ENCODE measurements at places on chromosomes 4 and X.

DNA sequence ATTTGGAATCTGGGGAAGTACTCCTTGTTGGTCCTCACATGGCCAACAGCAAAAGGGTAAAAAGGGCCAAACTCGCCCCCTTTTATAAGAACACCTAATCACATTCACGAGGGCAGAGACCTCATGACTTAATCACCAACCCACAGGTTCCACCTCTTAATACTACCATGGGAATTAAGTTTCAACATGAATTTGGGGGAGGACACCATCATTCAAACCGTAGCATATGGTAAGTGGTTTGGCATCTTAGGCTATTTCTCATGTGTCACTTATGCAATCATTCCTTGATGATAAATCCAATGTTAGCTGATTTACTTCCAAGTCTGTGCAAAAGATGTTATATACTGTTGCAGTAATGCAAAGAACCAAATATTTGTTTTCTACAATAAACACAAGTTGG lies 302.9 kb upstream of the FAM241A start:
- DNase-seq, result no peak

DNA sequence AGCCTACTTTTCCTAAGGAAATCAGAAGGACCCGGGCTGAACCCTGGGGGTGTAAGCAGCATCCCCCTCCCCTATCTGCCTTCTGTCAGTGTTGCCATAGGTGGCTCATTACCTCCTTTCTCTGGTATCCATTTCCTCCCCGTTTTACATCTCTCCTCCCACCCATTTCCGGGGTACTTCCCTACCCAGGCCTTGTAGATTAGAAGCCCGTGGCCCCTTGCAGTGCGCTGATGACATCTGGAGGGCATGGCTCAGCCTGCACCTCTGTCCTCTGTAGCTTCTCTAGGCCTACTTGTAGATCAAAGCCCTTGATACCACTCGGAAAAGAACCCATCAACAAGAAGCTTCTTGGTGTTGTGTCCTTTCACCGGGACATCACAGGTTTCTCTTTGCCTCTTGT lies 71.8 kb downstream of the NBDY start:
- DNase-seq, result peak; percentile 28

- no peak for DNase-seq
Observed at GRCh38 chrX:15594371-15594770, 6.4 kb downstream of the ACE2 start.

DNA sequence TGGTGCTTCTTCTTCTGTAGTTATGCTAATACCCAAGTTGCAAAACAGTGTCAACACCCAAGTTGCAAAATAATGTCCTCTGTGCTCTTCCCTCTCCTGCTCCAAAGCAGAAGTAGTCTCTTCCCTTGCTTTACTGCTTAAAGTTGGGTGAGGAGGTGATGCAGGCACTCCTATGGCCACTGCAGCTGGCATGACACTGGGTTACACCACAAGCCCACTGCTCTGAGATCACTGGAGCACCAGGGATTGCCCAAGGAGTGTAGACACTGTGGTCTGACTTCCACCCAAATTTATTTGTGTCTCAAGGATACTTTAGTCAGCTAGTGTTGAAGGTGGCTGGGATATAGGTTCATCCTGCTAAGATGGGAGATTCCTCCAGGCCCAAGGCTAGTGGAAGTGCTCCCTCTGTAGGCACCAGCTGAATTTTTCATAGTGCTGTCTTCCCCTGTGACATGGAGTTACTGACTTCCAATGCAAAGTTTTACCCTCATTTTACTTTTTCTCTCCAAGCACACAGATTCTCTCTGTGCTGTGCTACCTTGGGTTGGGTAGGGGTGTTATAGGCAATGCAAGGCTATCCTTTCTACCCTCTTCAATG lies 196.2 kb upstream of the TENT5D start:
- DNase-seq, result no peak

DNA sequence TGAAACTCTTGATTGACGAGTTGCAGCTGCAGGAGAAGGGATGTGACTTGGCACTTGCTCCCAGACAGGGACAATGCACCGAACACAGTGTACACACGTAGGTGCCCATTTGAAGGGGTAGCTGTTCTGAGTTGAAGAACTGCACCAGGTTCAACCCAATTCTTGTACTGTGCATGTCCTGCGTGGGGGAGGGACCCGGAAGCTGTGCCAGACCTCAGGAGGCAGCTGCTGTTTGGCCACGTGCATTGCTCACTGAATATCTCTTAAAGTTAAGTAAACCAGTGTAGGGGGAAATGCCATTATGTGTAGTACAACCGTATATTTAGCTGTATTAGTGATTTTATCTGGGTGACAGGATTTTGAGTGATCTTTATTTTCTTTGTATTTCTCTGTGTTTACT lies 12.0 kb upstream of the RBBP7 start:
- no peak for DNase-seq

DNA sequence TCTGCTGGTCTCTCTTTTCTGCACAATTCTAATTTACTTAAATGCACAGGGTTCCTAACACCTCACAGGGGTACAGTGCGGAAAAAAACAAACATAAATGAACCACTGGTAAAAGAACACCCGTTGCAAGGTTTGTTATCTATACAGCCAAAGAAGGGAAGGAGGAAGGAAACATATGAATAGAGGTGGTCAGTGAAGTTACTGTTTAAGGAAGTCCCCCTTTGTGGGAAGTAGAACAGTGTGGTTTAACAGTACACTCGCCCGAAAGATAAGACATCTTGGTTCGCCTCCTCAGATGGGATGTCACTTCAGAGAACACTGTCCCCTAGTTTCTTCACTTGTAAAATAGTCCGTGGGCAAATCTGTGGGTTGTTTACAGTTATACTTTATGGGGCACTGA lies 57.5 kb downstream of the TEC start:
- no peak for DNase-seq

DNA sequence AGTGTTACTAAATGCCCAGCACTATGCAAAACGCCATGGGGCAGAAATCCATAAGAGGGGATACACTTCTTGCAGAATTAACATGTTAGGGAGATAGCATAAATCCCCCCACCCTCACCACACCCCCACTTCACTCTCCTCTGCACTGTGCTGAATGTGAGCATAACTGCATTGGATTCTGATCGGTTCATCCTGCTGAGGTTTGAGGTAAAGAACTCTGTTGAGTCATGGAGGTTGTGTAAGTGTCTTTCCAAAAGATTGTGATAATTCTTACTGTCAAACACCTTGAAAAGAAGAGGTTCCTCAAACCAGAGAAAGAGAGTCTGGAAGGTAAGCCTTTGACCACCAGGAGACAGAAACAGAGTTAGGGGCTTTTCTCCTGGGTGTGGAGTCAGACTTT lies 43.6 kb downstream of the RBM47 start:
- DNase-seq, result no peak

DNA sequence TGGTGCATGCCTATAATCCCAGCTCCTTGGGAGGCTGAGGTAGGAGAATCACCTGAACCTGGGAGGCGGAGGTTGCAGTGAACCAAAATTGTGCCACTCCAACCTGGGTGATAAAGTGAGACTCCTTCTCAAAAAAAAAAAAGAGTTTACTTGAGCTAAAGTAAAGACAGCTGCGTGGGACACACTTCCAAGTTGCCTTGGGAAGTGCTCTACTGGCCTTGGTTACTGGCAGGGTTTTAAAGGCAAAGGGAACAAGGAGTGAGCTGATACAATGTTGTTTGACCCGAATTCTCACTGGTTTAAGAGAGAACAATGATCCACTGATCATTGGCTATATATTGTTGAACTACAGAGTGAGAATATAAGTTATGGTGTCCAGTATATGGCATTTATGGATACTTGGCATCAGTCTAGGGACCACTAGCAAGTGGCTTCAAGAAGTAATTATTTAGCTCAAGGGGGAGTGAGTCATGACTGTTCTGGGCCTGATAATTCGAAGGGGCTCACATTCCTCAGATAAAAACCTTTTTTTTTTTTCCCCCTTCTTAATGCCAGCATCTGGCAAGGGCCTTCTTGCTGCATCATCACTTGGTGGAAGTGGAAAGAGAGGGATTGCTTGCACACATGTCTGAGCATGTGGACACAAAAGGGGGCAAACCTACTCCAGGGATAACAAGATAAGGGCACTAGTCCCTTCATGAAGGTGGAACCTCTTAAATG lies 32.3 kb downstream of the GRK4 start:
- DNase-seq, result no peak

- DNase-seq, result no peak
Observed at GRCh38 chr4:53371843-53372521, 5.5 kb upstream of the FIP1L1 start.

DNA sequence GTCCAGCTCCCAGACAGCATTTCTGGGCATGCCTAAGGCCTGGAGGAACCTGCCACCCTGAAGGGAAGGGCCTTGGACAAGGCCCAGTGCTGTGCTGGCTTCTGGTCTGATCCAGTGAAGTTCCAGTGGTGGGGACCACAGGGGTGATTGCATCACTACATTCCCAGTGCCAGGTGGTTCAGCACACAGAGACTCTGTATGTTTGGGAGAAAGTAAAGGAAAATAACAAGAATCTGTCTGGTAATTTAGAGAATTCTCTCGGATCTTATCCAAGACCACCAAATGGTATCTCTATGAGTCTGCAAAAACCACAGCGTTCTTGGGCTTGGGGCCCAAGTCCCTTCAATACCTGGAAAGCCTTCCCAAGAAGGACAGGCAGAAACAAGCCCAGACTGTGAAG lies 131.8 kb upstream of the MAD2L1 start:
- DNase-seq, result no peak

DNA sequence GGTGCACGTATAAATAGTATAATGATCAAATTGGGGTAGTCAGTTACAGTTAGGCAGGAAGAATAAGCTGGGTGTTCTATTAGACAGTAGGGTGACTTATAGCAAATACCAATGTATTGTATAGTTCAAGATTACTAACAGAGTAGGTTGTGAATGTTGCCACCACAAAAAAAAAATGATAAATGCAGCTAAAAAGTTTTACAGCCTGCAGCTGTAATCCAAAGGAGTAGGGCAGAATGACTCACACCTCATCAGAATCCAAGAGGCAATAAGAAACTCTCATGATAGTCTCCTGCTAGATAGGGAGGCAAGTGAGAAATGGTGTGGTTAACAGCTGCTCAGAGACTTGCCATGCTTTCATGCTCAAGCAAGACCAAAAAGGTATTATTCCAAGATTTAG lies 19.6 kb upstream of the TCEAL4 start:
- DNase-seq, result no peak

DNA sequence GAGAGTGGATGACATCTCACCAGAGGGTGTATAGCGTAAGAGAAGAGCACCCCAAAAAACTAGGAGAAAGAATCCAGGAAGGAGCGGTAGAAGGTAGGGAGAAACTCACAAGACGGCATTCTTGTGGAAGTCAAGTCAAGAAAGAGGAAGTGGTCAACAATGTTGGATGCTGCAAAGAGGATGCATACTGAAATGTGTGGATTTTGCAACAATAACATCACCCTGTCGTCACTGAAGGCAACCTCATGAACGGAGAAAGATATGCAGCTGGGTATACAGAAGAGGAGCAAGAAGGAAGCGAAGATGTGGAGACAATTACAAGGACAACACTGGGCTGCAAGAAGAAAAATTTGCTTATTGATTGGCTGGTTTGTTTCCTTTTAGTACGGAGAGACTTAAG lies 11.4 kb upstream of the TAPT1 start:
- no peak for DNase-seq

- no peak for DNase-seq
Observed at GRCh38 chr4:163663454-163664225, 169.2 kb downstream of the TMA16 start.

DNA sequence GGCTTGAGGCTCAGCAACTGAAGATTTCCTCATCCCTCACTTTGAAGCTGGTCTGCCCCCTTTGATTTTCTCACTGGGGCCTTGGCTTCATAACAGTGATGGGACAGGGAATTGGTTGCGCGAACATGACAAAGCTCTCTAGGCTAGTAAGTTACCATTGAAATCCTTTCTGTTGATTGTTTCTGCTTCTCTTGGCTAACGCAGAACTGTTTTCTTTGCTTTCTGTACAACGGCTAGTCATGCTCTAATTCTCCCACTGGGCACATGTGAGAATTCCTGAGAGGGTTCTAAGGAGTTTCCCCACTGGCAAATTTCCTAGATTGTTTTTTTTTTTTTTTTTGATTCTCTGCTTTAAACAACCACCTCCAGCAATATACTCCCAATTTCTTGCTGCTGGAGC lies 738.6 kb downstream of the PCDH7 start:
- DNase-seq, result no peak

DNA sequence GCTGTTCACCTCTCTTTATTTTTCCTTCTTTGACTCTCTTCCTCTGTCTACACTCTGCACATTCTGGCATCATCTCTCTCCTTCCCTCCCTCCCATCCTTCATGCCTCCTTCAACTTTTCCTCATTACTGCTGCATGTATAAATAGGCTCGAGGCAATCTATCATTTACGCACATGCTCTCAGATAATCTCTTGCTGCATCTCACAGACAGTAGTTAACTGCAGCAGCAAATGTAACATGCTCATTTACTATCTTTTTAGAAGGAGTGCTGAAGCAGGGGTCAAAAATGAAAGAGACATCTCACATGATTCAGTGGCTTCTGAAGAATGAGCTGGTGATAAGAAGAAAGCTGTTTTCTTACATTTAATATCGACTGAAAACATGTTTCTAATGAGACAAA lies 127.7 kb downstream of the RASL11B start:
- no peak for DNase-seq

GRCh38 chr4:147773261-147774184 lies 41.6 kb downstream of the ARHGAP10 start:
- no peak for DNase-seq

- DNase-seq, result no peak
Observed at GRCh38 chr4:146059865-146060264, 115.7 kb upstream of the LSM6 start.

DNA sequence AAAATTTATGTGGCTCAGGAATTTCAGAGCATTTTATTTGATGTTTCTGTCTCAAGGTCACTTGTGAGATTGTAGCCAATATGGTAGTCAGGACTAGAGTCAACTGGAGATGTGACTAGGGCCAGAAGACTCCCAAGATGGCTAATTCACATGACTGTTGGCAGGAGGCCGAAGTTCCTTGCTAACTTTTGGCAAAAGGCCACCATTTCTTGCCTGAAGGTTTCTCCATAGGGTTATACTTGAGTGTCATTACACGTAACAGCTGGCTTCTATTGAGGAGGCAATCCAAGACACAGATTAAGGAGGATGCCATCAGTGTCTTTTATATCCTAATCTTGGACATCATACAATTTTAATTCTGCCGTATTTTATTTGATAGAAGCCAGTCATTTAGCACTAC lies 162.3 kb upstream of the MAOA start:
- no peak for DNase-seq

DNA sequence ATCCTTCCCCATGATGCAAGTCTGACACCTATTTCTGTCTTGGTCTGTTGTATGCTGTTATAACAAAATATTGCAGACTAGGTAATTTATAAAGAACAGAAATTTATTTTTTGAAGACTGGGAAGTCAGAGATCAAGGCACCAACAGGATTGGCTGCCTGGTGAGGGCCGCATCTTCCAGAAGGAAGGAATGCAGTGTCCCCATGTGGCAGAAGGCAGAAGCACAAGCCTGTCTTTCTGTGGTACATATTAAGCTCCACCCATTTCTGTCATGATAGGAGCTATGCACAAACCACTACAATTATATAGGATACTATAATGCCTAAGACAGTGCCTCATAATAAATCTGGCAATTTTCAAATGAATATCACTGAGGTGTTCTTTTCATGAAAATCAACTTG lies 502.3 kb upstream of the DIAPH2 start:
- DNase-seq, result no peak
